Activated CD8-positive, alpha-beta memory T cell treated with anti-CD3 and anti-CD28 coated beads, Interleukin-2, amount 10 ng/mL, durations not matched to agents 7 days and 5 days (primary cell): ENCODE measurements at places on chromosomes 7 and 10. TPM values are rescaled to one million over a fixed set of nuclear protein-coding genes. Genes with fewer than 3 reads are reported as not detected.

The HOXA3 gene
- not detected for total RNA-seq

- DNase-seq: no peak
Observed at GRCh38 chr10:96863922-96864543, 31.9 kb downstream of the LCOR start.

The SOSTDC1 gene
- total RNA-seq: not detected

DNA sequence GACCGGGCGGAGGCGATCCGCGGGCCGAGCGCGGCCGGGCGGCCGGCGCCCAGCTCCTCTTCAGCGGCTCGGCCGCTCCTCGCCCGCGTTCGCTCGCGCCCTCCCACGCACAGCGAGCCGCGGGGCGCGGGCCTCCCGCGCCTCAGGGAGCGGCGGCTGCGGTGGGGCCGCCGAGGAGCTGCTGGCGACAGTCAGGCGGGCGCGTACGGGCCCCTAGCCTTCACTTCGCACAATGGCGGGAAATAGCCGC lies at the start of gene MCMBP:
Gene MCMBP, minus strand, starts transcription at position 234 of the 250 bp plus-strand sequence. CDS start 259 bp downstream, outside the sequence.
- DNase-seq: no peak

DNA sequence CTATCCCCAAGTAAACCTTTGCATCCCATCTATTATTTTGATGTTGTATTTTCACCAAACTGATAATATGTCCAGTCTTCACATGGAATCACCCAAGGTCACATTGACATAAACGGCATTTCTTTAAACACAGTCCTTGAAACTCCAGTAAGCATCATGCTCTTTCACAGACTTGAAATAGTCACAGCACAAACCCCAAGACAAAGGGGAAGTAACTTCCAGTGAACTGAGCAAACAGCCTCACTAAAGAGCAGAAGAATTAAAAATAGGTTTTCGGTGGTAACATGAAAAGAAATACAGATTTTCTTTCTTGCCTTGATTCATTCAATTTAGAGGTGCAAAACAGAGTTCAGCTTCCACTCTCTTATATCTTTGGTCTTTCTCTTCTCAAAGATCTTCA lies 253.7 kb downstream of the SFMBT2 start:
- DNase-seq: no peak

DNA sequence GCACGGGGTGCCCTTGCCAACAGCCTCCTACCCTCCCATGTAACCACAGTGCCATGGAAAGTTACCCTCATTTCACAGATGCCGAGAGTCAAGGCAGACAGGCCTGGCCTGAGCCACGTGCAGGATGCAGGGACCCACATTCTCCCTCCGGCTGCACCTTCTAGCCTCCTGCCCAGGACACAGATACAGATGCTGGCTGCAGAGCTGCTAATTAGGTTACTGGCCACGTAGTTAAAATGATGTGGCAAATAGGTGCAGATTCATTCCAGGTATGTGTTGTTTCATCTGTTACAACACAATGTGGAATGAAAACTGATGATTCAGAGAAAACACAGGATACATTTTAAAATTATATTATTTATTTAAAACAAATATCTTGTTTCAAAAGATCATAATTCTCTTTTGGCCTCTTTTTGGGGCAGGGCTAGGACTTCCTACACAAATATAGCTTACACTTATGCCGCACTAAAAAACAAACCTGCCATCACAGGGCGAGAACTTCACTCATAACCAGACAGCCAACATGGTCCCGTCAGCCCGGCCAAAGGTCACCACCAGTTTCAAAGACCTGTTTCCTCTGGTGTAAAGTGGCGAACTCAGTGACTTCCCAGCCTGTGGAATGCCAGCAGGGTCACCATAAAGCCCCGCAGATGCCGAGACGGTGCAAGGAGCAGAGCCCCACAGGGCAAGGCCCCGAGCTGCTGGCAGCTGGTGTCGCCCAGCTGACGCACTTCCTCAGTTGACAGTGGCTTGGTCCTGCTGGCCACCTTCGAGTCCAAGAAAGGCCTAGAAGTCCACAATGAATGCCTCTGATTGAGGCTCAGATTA lies 83.5 kb downstream of the TNS3 start:
- no peak for DNase-seq

DNA sequence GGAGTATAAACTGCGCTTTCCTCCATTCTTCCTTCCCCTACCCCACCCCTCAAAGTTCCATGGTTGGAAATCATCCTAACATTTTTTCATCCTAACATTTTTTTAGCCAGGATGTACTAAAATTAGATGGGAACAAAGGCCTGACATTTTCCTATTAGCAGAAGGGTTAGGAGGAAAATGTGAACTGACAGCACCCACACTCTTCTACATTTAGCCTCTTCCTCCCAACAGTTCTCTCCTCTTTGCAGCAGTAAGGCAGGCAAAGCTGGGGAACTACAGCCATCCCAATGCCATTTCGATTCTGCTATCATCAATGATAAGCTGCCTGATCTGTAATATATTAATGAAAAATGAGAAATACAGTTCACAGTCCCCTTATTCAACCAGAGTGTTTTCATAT lies 11.4 kb upstream of the FAM53B start:
- no peak for DNase-seq

- DNase-seq: no peak
Observed at GRCh38 chr7:116431787-116432526, 67.6 kb upstream of the CAV2 start.

- DNase-seq: no peak
Observed at GRCh38 chr10:58667658-58668310, 155.1 kb downstream of the BICC1 start.

DNA sequence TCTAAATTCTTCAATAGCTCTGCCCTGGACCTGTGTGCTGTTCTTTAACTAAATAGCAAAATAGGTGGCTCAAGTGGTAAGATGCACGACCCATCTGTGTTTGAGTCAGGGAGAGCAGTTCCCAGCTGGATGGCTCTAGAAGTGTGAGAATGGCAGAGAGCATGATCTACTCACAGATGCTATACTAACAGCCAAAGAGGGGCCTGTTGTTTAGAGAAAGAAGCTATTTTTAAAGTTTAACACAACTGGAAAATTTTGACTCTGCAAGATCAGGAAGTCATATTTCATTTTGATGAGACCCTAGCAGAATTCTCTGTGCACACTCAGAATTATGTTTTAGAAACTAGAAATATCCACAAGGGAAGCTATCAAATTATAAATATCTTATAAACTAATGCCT lies 87.4 kb upstream of the PIP4K2A start:
- DNase-seq: no peak

DNA sequence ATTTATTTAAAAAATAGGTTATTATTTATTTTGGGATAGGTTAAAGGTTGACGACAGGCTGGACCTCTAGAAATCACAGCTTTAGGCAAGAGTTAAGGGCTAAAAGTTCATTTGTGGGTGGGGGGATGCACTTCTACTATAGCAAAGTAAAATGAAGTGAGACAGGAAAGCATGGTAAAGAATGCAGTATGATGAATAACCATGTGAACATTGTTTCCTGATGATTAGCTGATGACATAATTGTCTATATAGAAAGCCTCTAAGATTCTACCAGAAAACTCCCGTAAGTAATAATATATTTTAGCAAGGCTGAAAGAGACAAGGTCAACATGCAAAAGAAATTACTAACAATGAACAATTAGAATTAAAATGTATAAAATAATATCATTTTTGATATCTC lies 25.7 kb upstream of the PRSS37 start:
- no peak for DNase-seq

- no peak for DNase-seq
Observed at GRCh38 chr10:33327751-33328150, 6.7 kb downstream of the NRP1 start.
